ENCODE measurements at places on chromosomes 2 and 18.

- DNase-seq: no peak
These were observed 18.2 kb downstream of the PFN4 start for GRCh38 chr2:24104906-24105305.

DNA sequence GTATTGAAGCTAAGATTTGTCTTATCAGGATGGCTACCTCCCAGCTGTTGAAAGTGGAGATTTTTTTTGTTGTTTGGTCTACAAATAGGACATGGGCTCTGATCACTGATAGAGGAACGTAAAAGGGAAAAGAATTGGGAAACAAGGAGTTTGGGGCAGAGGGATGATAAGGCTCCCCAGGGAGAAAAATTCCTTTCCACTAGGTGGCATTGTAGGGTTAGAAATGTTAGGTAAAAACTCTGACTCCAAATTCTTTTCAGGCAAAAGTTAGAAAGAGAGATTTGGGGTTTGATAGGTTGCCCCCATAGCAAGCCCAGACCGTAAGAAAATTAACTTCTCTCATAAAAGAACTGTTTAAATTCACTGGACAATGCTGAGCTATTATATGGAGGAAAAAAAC, 19.8 kb downstream of the CMPK2 start:
- no peak for DNase-seq

- no peak for DNase-seq
These were observed 12.6 kb downstream of the RUFY4 start for GRCh38 chr2:218081695-218082094.

GRCh38 chr2:88239781-88240180, 69.6 kb downstream of the THNSL2 start:
- no peak for DNase-seq

GRCh38 chr2:28158791-28159190, 233.9 kb upstream of the FOSL2 start:
- DNase-seq: no peak

DNA sequence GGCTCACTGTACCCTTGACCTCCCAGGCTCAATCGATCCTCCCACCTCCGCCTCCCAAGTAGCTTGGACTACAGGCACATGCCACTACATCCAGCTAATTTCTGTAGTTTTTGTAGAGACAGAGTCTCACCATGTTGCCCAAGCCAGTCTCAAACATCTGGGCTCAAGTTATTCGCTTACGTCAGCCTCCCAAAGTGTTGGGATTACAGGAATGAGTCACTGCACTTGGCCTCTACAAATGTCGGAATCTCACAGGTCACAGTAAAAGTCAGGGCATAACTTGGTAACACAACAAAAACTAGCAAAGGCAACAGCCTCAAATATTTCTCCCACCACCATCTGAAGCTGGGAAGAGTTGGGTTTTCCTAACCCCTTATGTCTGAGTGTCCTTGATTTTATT, 25.3 kb downstream of the SCG2 start:
- DNase-seq: no peak

- DNase-seq: no peak
These were observed 7.8 kb upstream of the ZNF532 start for GRCh38 chr18:58856881-58857280.

DNA sequence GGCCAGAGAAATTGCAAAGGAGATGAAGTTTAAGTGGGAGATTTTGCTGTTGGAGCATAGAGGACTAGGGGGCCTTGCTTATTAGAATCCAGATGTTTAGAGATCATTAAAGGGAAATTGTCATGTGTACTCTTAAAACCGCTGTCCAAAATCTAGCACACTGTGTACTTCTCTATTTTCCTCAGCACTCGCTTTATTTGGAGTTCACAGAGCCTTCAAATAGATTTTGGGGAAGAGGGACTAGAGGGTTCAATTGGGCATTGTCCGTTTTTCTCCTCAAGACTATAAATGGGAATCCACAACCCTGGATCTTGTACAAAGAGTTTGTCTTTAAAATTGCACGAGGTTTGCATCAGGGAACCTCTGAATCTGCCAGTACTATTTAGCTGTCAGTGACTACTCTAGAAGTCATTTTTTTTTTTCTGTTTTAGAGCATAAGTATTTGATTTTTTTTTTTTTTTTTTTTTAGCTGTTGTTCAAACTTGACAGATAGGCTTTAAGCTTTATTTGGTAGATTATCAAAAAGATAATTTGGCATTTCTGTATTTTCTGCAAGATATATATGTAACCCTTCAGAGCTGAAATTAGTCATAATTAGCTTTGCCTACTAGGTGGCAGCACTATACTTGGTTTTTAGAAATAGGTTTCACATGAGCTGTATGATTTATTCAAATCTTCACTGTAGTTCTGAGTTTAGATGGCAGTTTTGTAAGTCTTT, 14.2 kb downstream of the PMS1 start:
- DNase-seq: no peak

- peak; percentile 29 for DNase-seq
These were observed 15.2 kb downstream of the CDKL4 start for GRCh38 chr2:39228413-39229209.

- no peak for DNase-seq
These were observed 75.3 kb downstream of the SDC1 start for GRCh38 chr2:20149703-20150030.

DNA sequence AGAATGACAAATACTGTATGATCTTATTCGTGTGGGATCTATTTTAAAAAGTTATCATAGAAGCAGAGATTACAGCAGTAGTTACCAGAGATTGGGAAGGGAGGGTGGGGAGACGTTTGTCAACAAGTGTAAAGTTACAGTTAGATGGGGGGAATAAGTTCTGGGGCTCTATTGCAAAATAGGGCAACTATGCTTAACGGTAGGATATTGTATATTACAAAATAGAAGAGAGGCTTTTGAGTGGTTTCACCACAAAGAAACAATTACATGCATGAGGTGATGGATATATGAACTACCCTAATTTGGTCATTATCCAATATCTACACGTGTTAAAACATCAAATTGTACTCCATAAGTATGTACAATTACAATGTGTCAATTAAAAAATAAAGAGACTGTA, 123.4 kb upstream of the NOSTRIN start:
- DNase-seq: no peak
